A549 (cell line): ENCODE measurements at places on chromosomes 3 and 15.

DNA sequence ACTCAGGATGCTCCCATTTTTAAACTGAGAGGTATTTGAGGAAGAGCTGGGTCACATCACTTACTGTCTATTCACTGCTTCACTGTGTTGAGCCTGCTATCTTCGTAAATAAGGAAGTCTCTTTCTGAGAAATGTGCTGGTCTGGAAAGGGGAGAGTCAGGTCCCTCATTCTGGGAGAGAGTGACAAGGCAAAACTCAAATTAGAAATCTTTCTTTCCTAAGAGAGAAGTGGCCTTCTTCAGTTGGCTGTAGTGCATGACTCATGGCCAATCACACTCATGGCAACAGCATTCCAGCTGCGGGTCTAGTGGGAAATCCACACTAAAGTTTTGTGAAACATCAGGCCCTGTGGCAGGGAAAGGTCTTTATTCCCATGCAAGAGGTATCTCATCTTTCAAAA, 11.5 kb upstream of the TIMP4 start:
- no peak for DNase-seq

DNA sequence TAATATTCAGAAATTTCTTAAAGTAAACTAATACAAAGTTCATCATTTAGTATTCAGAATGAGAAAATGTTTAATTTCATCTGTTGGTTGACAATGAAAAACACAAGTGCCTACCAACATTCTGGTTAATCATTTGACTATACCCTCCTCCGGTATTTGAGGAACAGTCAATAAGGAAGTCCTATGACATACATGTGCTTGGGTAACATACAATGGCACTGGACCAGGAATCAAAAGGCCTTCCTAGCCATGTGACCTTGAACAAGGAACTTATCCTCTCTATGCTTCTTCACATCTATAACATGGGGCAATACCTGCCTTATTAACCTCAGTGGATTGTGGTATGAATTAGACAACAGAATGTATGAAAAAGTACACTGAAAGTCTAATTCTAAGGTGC, 65.8 kb downstream of the ZNF280D start:
- no peak for DNase-seq

GRCh38 chr3:64463981-64464380, 223.8 kb downstream of the ADAMTS9 start:
- no peak for DNase-seq

GRCh38 chr15:60362321-60363086, 35.3 kb downstream of the ANXA2 start:
- peak; percentile 64 for DNase-seq

GRCh38 chr15:41230345-41230649, 260 bp downstream of the EXD1 start:
- no peak for DNase-seq

- peak; percentile 80 for DNase-seq
Observed at GRCh38 chr15:85865070-85865684, 70.5 kb upstream of the KLHL25 start.

DNA sequence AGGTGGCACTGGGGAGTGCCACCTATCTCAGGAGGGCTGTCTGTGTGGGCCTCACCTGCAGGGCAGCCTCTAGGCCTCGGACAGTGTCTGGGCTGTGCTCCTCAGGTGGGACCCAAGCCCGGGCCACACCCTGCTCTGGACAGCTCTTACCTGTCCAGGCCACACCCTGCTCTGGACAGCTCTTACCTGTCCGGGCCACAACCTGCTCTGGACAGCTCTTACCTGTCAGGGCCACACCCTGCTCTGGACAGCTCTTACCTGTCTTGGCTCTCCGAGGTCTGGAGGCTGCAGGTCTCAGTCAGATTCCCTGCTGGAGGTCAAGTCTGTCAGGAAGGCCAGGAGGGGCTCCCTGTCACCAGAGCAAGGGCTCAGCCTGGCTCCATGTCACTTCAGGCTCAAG, 80.6 kb downstream of the LINGO1 start:
- DNase-seq: no peak

GRCh38 chr3:40179016-40179415, 130.5 kb upstream of the EIF1B start:
- peak; percentile 31 for DNase-seq

DNA sequence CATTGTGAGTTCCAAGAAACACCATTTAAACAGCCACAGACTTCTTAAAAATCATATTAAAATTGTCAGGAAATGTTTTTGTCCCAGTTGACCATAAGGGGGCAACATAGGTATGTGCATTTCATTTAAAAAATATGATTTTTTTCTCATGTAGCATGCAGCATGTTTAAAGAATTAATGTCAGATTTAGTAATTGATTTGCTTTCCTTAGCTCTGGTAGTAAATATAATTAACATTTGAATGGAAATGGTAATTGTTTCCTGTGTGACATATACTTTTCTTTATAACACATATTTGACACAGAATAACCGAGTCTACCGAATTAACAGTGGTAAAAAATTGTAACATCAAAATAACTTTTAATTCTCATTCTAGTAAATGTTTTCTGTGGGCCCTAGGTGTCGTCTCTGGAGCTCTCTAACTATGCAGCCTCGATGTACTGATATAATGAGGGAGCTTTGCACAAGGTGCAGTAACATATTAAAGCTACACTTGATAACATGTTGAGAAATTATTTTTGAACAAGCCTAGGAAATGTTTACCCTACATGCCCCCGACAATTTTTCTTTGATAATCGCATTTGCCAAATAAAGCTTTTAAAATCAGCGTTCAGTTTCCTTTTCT, 34.9 kb downstream of the NXPE3 start:
- DNase-seq: peak; percentile 20

DNA sequence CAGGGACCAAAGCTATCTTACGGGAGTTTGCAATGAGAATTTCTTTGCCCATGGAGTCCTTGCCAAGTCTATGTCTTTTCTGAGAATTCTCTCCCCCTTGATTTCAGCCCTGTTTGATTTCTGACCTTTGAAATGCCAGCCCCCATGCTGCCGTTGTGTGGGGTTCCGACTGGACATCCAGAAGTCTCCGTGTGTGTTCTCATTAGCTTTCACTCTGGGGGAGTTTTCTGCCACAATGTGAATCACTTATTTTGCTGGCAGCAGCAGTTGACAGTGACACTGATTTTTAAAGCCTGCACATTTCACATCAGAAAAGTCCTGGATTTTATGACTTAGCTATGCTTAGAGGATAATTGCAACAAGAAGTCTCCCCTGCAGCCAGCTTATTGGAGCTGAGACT, 98.4 kb upstream of the CTDSPL start:
- no peak for DNase-seq

DNA sequence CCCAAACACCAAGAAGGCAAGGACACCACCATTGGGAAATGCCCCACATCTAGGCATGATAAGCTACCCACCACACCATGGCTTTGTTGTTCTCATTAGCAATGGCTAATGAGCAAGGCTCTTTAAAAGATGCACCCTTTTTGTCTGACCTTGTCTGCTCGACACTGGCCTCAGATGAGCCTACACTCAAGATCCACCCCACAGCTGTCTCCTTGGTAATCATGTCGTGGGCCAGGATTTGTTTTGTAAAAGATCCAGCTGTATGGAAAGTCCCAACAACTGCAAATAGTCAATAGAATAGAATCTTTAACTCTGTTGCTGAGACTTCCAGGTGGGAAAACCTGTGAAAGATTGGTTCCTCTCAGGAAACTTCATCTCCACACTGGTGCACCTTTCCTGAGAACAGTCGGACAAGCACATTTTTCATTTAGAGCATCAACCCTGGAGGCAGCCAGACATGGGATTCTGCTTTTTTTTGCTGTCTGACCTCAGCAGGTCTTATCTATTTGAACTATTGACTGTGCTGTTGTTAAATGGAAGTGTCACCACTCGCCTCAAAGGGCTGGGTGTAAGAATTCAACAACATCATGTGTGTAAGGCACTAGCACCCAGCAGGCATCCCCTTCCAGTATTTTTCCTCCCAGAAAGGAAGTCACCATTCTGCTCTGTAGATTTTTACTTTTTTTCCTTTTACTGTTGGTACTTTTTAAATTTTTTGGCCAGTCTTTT, 35.5 kb downstream of the DUT start:
- no peak for DNase-seq

DNA sequence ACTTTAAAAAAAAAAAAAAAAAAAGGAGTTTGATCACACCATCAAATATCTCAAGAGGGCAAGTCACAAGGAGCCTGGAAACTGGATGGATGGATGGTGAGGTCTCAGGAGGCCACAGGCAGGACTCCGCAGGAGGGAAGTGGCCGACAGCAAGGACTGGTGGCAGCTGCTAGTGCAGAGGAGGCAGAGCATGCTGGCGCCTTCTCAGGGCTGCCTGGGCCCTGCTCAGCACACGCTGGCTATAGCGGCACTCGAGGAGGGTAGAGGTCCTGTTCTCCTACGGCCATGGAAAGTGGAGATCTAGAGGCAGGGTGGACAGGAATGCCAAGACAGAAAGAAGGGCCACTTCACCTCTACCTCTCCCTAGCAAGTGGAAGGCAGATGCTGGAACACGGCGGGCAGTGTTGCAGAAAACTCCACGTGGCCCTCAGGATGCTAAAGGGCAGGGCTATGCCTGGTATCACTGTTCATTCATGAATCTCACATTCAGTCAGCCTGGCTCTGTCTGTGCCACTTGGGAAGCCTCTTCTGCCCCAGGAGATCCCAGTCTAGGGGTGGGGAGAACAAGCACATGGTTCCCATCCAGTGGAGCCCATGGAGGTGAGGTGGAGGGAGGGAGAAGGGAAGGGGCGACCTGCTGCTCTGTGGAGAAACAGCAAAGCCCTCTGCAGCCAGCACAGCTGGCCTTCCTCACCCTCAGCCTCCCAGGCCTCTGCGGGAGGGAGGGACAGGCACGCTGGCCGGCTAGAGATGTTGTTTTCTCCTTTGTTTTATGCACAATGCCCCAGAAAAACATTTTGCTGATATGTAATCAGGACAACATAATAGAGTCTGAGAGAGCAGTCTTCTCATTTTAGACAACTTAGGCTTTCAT, 71.0 kb downstream of the OXNAD1 start:
- DNase-seq: no peak

DNA sequence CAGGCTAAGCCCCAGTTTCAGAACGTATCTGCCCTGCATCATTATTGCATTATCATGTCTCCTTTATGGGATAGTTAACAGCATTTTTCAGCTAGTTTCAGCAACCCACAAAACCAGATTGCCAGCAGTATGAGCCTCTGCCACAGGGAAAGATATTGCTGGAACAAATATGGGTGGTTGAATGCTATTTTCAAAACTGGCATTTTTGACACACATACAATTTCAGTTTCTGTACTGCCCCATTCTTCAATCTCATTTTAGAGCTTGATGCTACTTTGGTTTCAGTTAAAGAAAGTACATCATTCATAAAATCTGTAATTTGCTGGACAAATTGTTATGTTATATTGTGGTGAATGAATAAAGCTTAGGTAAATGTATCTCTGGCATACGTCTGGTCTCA, 1037.5 kb downstream of the NAALADL2 start:
- DNase-seq: no peak

- DNase-seq: no peak
Observed at GRCh38 chr3:23099677-23100076, 103.5 kb upstream of the UBE2E2 start.

GRCh38 chr3:36729204-36730056, 34.9 kb downstream of the DCLK3 start:
- DNase-seq: peak; percentile 61

DNA sequence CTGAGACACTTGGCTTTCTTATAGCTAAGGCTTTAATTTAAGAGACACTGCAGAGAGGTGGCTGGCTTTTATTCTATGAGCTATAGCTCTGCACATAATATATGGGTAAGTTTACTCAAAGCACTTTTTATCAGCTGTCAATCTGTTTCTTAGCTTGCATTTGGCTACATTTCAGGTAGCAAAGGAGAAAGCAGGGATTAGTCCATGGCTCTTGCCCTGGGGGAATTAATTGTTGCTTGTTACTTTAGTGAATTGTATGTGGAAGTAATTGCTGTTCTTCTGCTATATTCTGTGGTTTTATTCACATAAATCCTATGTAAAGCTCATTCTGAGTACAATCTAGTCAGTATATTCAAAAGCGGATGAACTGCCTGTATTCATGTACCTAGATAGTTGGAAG, 14.4 kb upstream of the CCDC39 start:
- no peak for DNase-seq

GRCh38 chr3:127652246-127652995, 20.3 kb upstream of the ABTB1 start:
- peak; percentile 70 for DNase-seq

DNA sequence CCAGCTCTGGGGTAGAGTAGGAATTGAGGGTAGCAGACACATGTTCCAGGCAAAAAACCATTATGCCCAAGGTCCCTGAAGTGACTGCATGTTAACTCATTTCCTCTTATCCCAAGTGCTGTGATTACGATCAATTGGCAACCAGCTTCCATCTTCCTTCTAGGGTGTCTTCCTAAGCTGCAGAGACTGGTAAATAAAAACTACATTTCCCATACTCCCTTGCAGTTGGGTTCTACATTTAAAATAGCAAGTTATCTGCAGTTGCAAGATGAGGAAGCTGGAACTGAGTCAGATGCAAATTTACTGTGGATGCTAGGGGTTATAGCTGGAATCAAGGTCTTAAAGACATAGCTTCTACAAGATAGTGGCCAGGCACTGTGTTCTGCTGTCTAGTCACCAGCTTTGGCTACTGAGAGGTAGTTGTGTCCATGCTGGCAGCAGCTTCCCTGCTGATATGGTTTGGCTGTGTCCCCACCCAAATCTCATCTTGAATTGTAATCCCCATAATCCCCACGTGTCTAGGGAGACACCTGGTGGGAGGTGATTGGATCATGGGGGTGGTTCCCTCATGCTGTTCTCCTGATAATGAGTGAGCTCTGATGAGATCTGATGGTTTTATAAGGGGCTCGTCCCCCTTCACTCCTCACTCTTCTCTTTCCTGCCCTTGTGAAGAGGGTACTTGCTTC, 51.3 kb upstream of the FBN1 start:
- DNase-seq: no peak

DNA sequence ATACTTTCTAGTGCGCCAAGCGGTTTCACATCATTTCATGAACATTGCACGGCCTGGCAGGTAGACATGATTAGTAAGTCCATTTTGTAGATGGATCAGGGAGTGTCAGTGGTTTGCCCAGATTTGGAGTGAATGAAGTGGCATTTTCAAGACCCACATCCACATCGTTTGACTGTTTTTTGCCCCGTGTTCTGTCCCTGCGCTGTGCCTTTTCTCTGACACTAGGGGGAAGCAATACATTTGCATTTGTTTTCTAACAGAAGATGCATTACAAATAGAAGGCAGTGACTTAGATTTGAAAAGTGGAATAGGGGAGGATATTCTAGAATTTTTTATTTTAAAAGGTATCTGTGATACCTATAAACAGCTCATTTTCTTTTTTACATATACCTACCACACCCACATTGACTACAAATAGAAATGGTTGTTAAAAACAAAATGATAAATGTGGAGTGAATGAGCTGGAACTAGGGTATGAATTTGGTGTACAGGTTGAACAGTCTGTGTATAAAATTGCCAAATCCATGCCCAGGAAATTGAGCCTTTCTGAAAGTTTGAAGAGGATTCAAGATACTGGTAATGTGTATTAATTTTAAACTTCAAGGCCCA, 98.0 kb downstream of the USP13 start:
- no peak for DNase-seq

GRCh38 chr15:97425596-97425995, 534.9 kb upstream of the ARRDC4 start:
- no peak for DNase-seq
